ENCODE measurements at places on chromosomes 5 and 9.
A peak's percentile ranks its signal among the peaks of the same experiment; 100 is the strongest.

GRCh38 chr5:34553581-34553980, 102.5 kb upstream of the RAI14 start:
- H3K4me1 ChIP-seq = peaks cover 6% of the 10 kb centered on the region
- H3K36me3 ChIP-seq = no peaks in the 10 kb centered on the region
- H3K27me3 ChIP-seq = no peaks in the 10 kb centered on the region
- H3K4me3 ChIP-seq = no peak overlapping the region

DNA sequence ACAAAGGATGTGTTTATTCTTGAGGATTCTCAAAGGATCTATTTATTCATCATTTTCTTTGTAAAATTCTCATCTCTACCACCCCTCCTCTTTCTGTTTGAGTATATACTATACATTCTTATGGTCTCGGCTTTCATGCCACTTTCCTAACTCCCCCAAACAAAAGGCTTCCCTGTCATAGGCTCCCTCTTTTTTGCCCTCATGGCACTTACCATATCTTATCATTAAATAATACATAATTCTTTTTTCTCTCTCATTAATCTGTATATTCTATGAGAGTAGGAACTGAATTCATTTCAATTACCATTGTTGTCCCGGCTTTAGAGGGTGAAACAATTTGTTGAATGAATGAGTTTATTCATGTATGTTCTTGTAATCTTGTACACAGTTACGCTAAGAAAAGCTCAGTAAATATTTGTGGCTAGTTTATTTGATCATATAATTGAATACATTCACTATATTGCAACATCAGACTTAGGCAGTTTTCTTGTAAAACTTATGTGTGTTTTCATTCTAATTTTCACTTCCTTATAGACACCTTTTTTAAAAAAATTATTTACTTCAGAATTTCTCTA, 254.6 kb downstream of the EDIL3 start:
- H3K36me3 ChIP-seq = no peaks in the 10 kb centered on the region
- no peak overlapping the region for H3K4me3 ChIP-seq

- DNase-seq = no peak
- H3K4me3 ChIP-seq = no peak overlapping the region
- no peaks in the 10 kb centered on the region for H3K4me1 ChIP-seq
- H3K36me3 ChIP-seq = no peaks in the 10 kb centered on the region
- no peak overlapping the region for H3K27ac ChIP-seq
Observed at GRCh38 chr5:16411741-16412455, 53.7 kb downstream of the ZNF622 start.

GRCh38 chr5:154937186-154937717, 759 bp downstream of the GEMIN5 start:
- no peak for DNase-seq
- H3K27me3 ChIP-seq = no peaks in the 10 kb centered on the region
- peaks cover 35% of the 10 kb centered on the region for H3K4me1 ChIP-seq
- H3K36me3 ChIP-seq = no peaks in the 10 kb centered on the region

- H3K4me3 ChIP-seq = no peak overlapping the region
- DNase-seq = no peak
- H3K27ac ChIP-seq = no peak overlapping the region
- no peaks in the 10 kb centered on the region for H3K36me3 ChIP-seq
- no peaks in the 10 kb centered on the region for H3K27me3 ChIP-seq
Observed at GRCh38 chr5:160507221-160507721, 85.6 kb downstream of the PTTG1 start.

DNA sequence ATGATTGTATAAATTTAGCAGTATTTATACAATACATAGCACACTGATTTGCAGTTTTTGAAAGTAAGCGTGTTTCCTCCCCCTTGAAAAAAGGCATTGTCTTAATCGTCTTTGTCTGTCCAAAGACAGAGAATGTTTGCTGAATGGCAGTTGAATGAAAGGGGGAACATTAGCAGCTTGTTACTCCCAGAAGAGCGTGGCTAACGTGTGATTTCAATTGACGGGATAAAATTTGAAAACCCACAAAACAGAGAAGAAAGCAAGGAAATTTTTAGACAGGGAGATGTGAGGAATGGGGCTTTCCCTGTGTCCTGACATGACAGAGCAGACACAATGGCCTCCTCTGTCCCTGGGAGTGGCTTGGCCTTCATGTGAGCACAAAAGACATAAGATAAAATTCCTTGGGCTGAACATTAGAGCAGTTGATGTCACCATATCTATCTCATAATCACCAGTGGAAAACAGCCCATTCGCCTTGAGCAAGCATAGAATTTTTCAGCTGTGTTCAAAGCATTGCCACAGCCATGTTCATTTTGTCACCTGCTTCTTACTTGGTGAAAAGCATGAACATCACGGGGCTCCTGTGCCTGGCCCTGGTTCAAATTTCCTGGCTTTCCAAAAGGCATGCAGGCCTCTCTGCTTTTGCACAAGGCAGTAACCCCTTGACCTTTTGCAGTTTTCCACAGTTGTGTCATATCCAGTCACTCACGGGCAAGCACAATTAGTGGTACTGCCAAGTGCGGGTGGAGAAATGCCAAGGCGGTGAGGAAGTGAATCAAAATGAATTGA, 126.9 kb downstream of the TLE1 start:
- H3K4me3 ChIP-seq = no peak overlapping the region
- H3K4me1 ChIP-seq = peaks cover 27% of the 10 kb centered on the region
- no peak for DNase-seq
- no peak overlapping the region for H3K27ac ChIP-seq

DNA sequence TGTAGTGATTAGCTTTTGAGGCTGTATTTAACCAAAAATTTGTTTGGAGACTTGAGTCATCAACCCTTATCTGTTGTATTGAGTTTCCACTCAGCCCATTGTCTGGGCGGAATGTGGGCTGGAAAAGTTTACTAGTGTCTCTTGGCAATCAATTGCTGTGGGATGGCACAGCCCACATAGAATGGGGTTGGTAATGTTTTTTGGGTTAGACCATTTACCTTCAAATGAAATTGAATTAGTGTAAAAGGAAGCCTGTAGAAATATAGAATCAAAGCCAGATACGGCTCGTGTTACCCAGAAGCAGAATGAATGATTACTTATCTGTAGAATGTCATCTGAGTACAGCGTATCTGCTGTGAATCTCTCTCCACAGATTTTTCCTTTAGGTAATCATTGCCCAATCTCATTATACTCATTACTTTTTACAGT, 142.9 kb downstream of the AOPEP start:
- no peak for DNase-seq
- H3K27ac ChIP-seq = peak overlapping the region; percentile 89
- H3K36me3 ChIP-seq = no peaks in the 10 kb centered on the region
- H3K4me1 ChIP-seq = peaks cover 80% of the 10 kb centered on the region

DNA sequence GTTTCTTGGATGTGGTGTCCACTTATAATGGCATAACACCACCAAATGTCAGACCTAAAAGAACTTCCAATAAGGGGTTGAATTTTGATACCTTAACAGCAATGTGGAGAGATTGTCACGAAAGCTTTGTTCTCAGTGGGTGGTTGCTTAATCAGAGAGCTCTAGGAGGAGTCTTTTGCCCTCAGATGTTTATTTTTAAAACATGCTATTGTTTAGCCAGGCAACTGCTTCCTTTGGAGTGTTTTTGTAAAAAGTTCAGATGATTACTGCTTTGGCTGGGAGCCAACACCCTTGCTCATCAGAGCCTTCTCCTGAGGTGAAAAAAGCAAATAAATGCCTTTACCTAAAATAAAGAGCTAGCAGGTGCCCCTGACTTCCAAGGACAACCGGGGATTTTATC, 65.0 kb downstream of the SLC1A1 start:
- H3K4me3 ChIP-seq = no peak overlapping the region
- H3K27me3 ChIP-seq = no peaks in the 10 kb centered on the region
- no peak for DNase-seq

GRCh38 chr5:72241346-72242003, 78.6 kb downstream of the MRPS27 start:
- no peak for DNase-seq
- H3K4me1 ChIP-seq = peaks cover 26% of the 10 kb centered on the region
- H3K36me3 ChIP-seq = no peaks in the 10 kb centered on the region
- H3K27me3 ChIP-seq = no peaks in the 10 kb centered on the region

DNA sequence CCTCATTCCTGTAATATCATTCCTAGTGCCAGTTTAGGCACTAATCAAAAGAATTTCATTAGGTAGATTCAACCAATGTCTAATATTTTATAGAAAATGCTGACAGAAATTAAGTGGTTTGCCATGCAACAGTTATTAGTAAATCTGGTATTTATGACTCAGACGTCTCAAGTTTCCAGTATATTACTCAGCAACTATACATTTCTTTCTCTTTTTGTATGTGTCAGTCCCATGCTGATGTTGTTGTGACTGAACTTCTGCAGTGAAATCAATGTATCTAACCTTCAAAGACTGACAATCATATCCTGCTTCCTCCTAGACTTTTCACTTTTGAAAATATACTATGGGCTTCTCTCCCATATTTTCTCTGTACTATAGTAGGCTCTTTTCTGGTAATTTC, 822.5 kb downstream of the NR2F1-AS1 start:
- no peak for DNase-seq
- H3K4me1 ChIP-seq = no peaks in the 10 kb centered on the region
- H3K36me3 ChIP-seq = no peaks in the 10 kb centered on the region
- no peaks in the 10 kb centered on the region for H3K27me3 ChIP-seq
- H3K4me3 ChIP-seq = no peak overlapping the region

DNA sequence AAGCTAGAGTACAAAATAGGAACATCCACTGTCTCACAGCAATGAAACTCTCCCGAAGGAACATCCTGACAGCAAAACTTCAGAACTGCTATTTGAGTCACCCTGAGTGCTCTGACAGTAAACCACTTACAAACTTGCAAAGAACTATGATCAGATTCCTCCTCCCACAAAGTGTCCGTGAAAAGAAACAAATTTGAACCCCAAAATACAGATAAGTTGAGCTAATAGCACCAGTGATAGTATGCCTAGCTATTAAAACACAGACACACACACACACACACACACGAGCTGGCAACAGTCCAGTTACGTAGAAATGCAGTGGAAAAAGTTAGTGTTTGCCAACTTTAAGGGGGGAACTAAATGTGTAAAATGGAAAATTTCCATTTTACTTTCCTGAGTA, 3.1 kb upstream of the GLIS3 start:
- H3K36me3 ChIP-seq = no peaks in the 10 kb centered on the region
- H3K4me3 ChIP-seq = no peak overlapping the region
- peaks cover 11% of the 10 kb centered on the region for H3K4me1 ChIP-seq
- H3K27me3 ChIP-seq = no peaks in the 10 kb centered on the region
- no peak for DNase-seq
- no peak overlapping the region for H3K27ac ChIP-seq

- H3K27ac ChIP-seq = no peak overlapping the region
- no peaks in the 10 kb centered on the region for H3K36me3 ChIP-seq
- H3K27me3 ChIP-seq = no peaks in the 10 kb centered on the region
- no peak overlapping the region for H3K4me3 ChIP-seq
- no peak for DNase-seq
- no peaks in the 10 kb centered on the region for H3K4me1 ChIP-seq
Observed at GRCh38 chr5:15442193-15442570, 57.8 kb upstream of the FBXL7 start.

DNA sequence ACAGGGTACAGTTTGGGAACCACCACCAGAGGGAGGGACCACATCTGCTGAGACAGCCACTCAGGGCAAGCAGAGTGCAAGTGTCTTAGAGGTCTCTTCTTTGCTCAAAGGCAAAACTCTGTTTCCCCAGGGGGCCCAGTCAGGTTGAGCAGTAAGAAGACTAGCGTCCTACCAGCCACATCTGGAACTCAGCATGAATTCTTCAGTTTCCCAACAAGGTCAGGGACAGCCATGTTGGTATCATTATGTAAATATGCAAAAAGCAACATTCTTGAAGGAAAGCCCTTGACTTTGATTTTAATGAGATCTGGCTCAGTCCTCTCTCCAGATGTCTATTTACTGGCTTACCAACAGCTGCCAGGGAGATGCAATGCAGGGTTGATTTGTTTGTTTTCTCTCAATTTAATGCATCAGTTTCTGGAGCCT, 46.7 kb downstream of the TGFBI start:
- no peaks in the 10 kb centered on the region for H3K4me1 ChIP-seq
- no peak overlapping the region for H3K4me3 ChIP-seq
- no peaks in the 10 kb centered on the region for H3K27me3 ChIP-seq
- H3K36me3 ChIP-seq = no peaks in the 10 kb centered on the region
- H3K27ac ChIP-seq = no peak overlapping the region
- no peak for DNase-seq

- H3K27me3 ChIP-seq = no peaks in the 10 kb centered on the region
- no peak overlapping the region for H3K4me3 ChIP-seq
- DNase-seq = no peak
- peaks cover 27% of the 10 kb centered on the region for H3K36me3 ChIP-seq
- H3K27ac ChIP-seq = no peak overlapping the region
Observed at GRCh38 chr9:91346644-91347043, 15.1 kb downstream of the AUH start.

- peaks cover 5% of the 10 kb centered on the region for H3K4me1 ChIP-seq
- no peaks in the 10 kb centered on the region for H3K36me3 ChIP-seq
- no peaks in the 10 kb centered on the region for H3K27me3 ChIP-seq
- H3K27ac ChIP-seq = no peak overlapping the region
- H3K4me3 ChIP-seq = no peak overlapping the region
Observed at GRCh38 chr9:107789001-107789700, 299.6 kb upstream of the KLF4 start.

GRCh38 chr9:22922222-22922621, 475.6 kb downstream of the DMRTA1 start:
- DNase-seq = no peak
- H3K27ac ChIP-seq = no peak overlapping the region
- no peak overlapping the region for H3K4me3 ChIP-seq

DNA sequence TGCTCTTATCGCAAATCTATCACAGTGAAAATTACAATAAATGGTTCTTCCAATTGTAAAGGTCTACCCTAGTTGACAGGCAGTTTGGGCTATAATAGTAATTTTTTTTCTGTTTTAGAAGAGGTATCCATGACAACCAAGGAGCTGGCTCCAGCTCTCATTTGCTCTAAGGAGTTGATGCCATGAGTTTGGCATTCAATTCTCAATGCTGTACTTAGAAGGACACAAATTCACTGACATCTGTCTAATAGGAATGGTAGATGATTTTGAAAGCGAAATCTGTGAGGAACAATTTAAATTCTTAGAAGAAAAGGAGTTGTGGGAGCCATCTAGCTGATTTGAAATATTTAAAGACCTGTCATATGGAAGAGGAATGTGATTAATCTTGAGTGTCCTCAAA, 203.6 kb upstream of the DAB2 start:
- no peak overlapping the region for H3K4me3 ChIP-seq
- H3K27me3 ChIP-seq = no peaks in the 10 kb centered on the region
- H3K27ac ChIP-seq = no peak overlapping the region
- no peaks in the 10 kb centered on the region for H3K36me3 ChIP-seq

GRCh38 chr9:131237931-131238401, 38.3 kb downstream of the FAM78A start:
- H3K4me1 ChIP-seq = peaks cover 13% of the 10 kb centered on the region
- no peak overlapping the region for H3K4me3 ChIP-seq
- no peaks in the 10 kb centered on the region for H3K27me3 ChIP-seq

GRCh38 chr5:174187481-174187880, 142.0 kb downstream of the NSG2 start:
- no peak for DNase-seq
- H3K27me3 ChIP-seq = no peaks in the 10 kb centered on the region
- no peak overlapping the region for H3K4me3 ChIP-seq
- H3K4me1 ChIP-seq = no peaks in the 10 kb centered on the region
- no peaks in the 10 kb centered on the region for H3K36me3 ChIP-seq

All from vagina (tissue), 2 donors.